ENCODE measurements at places on chromosomes 6 and 20. TPM values are rescaled to one million over a fixed set of nuclear protein-coding genes. Genes with fewer than 3 reads are reported as not detected.

DNA sequence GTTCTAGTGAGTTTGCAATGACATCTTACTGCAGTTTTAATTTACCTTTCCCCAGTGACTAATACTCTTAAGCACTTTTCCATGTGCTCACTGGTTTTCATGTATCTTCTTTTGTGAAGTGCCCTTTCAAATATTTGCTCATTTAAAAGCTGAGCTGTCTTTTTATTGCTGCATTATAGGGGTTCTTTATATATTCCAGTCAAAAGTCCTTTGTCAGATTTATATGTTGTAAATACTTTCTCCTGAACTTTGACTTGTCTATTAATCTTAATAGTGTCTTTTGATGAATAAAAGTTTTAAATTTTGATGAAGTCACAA, 50.2 kb upstream of the ELOVL5 start:
- DNase-seq: no peak

DNA sequence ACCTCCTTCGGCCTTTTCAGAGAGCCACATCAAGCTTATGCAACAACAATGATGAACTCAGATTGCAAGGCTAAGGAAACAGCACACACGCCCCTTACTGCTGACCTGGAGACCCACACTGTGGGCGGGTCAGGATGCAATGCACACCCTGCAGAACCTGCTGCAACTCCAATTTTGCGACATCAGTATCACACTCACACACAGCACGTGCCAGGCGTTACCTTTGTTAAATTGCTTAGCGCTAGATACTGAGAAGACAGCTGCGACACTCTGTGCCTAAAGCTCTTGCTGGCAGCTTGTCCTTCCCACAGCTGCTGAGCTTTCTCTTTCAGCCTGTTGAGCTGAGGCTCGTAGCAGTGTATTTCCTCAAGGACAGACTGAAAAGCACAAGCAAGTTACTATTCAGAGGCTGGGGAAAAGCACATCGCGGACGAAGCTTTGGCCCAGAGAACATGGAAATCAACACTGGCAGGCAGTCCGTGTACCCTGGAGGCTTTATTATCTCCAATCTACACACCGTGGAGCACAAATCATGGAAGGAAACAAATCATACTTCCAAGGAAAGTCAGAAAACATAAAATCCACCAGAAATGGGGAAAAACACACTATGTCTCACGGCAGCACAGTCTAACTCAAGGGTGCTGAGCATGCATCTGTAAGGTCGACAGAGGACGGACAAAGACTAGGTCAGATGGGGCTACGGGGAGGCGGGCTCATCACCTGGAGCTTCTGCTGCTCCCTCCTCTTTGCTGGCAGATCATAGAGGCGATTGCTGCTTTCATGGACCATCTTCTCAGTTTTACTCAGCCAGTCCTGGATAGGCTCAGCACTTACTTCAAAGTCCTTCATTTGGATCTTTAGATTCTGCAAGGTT, 268.2 kb downstream of the SYNE1 start:
- no peak for DNase-seq

Gene LRFN2
- total RNA-seq: not detected

- DNase-seq: no peak
Measured at GRCh38 chr20:11766961-11767360, 150.7 kb upstream of the BTBD3 start.

Gene GLP1R
- total RNA-seq: not detected

DNA sequence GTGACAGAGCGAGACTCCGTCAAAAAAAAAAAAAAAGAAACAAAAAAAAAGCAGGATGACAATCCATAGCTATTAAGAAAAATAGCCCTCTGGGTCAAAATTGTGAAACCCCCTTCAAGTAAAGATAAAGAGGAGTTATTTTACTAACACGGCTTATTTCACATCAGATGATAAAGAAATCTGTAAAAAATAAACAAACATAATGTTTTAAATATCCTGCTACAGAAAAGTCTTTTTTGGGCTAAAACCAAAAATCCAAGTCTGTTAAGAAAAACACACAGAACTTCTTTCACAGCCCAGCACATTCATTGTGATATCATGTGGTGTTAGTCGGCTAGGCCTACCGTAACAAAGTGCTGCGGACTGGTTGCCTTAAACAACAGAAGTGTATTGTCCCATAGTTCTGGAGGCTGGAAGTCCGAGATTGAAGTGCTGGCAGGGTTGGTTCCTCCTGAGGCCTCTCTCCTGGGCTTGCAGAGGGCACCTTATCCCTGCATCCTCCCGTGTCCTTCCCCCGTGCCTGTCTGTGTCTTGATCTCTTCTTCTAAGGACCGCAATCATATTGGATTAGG, 239.2 kb upstream of the TAB2 start:
- DNase-seq: no peak
